ENCODE measurements at places on chromosomes 16 and 17.

DNA sequence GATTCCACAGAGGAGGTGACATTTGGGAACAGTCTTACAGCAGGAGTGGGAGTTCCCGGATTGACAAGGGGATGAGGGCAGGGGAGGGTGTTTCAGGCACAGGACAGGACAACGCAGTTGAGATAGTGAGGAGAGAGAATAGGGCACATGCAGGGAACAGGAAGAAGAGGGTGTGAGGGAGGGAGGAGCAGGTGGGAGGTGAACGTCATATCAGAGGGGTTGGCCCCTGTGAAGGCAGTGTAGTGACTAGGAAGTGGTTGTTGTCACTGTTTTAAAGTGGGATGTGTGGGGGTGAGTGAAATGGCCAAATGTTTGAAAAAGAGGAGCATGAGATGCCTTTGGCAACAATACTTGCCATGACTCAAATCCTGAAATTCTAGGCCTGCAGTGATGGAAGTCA is 12.2 kb downstream of the PRKCB start:
- no peak for DNase-seq

GRCh38 chr17:6703751-6704150 is 9.4 kb downstream of the SLC13A5 start:
- DNase-seq: no peak

DNA sequence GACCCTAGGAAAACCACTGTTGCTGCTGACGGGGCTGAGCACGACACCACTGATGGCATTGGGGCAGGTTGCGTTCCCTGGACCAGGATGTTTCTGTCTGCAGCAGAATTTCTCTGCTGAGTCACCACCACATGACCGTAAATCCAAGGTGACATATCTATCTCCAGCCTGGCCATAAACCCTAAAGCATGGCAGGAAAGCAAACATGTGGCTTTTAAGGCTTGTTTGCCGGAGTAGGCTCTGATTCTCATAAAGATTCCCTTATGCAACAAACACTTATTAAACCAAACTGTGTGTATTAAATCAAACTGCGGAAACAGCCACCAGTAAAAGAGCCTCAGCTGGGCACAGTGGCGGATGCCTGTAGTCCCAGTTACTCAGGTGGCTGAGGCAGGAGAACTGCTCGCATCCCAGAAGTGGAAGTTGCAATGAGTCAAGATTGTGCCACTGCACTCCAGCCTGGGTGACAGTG is 17.3 kb downstream of the MPHOSPH6 start:
- DNase-seq: no peak

- no peak for DNase-seq
Observed at GRCh38 chr17:55321427-55322060, 56.8 kb downstream of the HLF start.

- DNase-seq: no peak
Observed at GRCh38 chr17:50946223-50946890, 80.2 kb upstream of the TOB1 start.

DNA sequence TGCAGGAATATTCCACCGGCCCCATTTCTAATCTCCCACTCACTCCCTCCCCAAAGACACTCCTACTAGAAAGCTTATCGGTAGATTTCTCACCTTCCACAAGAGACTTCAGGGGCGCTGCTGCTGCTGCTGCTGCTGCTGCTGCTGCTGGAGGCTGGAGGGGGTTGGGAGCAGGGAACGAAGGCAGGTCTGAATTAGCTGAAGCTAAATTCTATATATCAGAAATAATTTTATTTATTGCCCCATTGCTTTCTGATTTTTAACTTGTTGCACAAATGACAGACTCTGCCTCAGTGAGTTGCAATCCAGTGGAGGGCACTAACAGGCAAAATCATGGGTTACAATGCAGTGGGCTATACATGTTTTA is 25.8 kb upstream of the HLF start:
- no peak for DNase-seq

DNA sequence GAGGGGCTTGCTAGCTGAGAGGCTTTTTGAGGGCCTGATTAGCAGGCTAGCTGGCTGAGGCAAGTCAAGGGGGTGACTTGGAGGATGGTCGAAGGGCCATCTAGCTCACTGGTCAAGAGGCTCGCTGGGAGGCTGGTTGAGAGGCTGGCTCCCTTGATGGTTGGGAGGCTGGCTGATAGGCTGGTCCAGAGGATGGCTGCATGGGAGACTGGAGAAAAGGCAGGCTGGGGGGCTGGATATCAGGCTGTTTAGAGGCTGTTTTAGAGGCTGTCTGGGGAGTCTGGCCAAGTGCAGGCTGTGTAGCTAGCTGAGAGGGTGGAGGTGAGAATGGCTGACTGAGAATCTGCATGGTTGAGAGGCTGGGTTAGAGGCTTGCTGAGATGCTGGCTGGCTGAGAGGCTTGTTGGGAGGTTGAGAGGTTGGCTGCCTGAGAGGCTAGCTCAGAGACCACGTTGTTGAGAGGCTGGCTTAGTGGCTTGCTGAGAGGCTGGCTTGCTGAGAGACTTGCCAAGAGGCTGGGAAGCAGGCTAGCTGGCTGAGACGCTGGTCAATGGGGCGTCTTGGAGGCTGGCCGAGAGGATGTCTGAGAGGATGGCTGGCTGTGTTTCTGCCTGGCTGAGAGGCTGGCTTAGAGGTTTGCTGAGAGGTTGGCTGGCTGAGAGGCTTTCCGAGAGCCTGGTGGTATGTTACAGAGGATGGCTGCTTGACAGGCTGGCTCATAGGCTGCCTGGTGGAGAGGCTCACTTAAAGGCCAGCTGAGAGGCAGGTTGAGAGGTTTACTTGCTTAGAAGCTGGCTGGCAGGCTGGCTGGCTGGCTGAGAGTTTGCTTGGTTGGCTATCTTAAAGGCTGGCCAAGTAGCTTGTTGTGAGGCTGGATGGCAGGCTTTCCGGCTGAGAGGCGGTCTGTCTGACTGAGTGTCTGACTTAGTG is 36.6 kb upstream of the ACSM2B start:
- no peak for DNase-seq

DNA sequence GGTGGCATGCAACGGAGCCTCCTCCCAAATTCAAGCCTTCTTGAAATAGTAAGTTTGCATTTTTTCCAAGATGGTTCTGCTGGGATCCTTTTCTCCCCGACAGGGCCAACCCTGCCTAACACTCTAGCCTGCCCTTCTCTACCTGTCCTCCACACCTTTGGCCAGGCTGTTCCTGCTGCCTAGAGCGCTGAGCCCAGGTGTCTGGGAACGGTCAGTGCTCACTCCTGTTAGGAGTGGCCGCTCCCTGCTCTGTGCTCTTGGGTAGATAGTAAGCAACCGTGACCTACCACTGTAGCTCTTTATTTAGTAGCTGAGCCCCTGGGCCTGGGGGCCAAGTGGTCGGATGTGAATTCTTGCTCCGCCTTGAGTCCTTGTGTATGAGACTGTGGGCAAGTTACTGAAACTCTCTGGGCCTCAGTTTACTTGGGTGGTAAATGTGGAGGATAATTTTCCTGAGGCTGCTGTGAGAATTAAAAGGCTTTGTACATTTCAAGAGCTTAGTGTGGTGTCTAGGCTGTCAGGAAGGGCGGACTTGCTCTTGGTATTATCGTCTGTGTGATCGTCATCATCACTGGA is 44.0 kb upstream of the GSE1 start:
- no peak for DNase-seq

- DNase-seq: no peak
Observed at GRCh38 chr16:27195941-27196595, 7.3 kb upstream of the KDM8 start.

- DNase-seq: no peak
Observed at GRCh38 chr17:74592087-74592990, at the start of gene CD300LD. TSS of gene CD300LD (minus strand) at chr17:74592283. CDS start at chr17:74592202, 81 bp downstream.

- DNase-seq: no peak
Observed at GRCh38 chr17:27513849-27514248, 57.6 kb downstream of the KSR1 start.

GRCh38 chr17:8552577-8553320 is 77.8 kb downstream of the MYH10 start:
- DNase-seq: no peak

GRCh38 chr16:4098501-4098900 is 17.7 kb downstream of the ADCY9 start:
- DNase-seq: no peak

All from activated CD8-positive, alpha-beta memory T cell treated with anti-CD3 and anti-CD28 coated beads for 48 hours (primary cell).